Astrocyte of the cerebellum (primary cell): ENCODE measurements at places on chromosomes 5 and 9.

- DNase-seq = no peak
These were observed 428.1 kb downstream of the ARHGEF28 start for GRCh38 chr5:74054139-74054538.

GRCh38 chr5:87069974-87070608 lies 197.6 kb upstream of the RASA1 start:
- DNase-seq = peak; percentile 60

DNA sequence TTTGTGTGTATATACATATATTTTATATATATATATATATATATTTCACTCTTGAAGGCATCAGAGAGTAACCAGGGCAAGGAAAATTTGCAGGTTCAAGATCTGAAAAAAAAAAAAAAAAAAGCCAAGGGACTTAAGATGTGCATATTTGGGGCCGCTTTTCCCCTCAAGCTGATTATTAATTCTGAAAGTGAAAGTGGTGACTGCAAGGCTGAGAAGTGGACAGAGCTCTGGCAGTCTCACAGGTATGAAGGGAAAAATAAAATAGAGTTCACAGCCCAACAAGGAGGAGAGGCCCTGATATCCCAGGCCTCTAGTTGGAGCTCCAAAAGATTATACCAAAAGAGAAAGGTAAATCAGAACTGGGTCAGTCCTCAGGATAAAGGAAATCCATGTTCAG lies 234.4 kb upstream of the GAS1 start:
- DNase-seq = no peak

DNA sequence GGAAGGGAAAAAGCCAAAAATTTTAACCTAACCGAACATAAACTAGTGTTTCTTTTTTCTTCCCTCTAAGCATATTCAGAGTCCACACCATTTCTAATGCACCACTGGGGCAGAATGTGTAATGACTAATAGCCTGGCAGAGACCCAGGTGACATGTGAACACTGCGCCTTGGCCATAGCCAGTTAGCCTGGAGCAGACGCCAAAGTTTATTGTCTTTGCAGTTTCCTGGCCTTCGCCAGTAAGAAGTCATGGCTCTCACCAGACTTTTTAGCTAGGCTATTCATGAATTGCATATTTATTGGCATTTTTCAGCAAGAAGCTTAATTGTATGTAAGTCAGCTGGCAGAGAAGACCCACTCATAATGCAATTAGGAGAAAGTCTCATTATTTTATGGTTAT lies 182.8 kb upstream of the SLC27A6 start:
- peak; percentile 97 for DNase-seq

- DNase-seq = no peak
These were observed 94.5 kb downstream of the LMNB1 start for GRCh38 chr5:126871441-126871840.

GRCh38 chr5:8156706-8157105 lies 287.8 kb downstream of the MTRR start:
- DNase-seq = no peak
